ENCODE measurements at places on chromosomes 12 and 14.

- no peak for DNase-seq
Measured at GRCh38 chr12:72673853-72674252, 401.7 kb downstream of the TRHDE start.

GRCh38 chr14:94309721-94310120 is 13.4 kb downstream of the SERPINA6 start:
- DNase-seq = no peak

GRCh38 chr12:91241756-91242155 is 59.1 kb upstream of the DCN start:
- DNase-seq = no peak

- DNase-seq = no peak
Measured at GRCh38 chr12:23115984-23116383, 491.0 kb downstream of the ETNK1 start.

DNA sequence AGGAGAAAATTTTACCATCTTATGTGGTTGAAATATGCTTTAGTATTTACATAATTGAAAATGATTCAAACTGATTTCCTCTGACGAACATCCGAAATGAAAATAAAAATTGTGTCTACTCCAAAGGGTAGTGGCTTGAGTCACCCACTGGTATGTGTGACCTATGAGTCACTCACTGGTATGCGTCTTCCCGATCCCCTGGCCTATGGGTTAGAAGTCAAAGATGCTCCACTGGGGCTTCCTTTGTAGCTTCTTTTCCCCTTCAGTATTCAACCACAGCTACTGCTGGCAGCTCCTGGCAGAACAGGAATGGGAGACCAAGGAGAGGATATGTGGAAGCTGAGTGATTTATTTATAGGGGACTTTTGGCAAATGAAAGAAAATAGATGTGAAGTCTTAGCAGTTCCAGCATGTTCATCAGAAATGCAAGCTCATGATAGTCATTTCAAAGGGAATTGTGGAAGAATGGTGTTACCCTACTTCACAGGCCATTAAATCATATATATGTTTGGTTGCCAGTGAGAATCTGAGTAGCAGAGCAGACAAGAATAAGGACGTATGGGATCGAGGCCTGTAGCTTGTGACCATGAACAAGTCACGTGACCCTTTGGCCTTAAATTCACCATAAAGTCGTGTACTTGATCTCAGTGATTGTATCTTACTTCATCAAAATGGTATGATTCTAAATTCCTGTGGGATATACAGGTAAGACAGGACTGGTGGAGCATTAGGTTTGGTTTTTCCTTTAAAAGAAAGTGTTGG is 108.3 kb downstream of the CRADD start:
- no peak for DNase-seq

Data from naive thymus-derived CD8-positive, alpha-beta T cell (primary cell).